ENCODE measurements at places on chromosomes 1 and 21.

DNA sequence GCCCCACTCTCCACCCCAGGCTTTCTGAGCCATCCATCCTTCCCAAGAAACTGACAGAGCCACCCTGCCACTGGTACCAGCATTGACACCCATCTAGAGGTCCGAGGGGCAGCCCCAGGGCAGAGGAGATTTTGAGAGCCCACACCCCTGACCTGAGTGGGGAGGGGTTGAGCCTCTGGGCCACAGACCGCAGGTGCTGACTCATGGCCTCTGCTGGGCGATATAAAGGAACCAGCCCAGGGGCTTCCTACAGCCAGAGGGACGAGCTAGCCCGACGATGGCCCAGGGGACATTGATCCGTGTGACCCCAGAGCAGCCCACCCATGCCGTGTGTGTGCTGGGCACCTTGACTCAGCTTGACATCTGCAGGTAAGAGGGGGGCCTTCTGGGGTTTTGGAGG lies at the start of gene PADI4:
PADI4 (plus strand) TSS at position 252 of the 400 bp plus-strand sequence; CDS start at position 278, 26 bp downstream.
- DNase-seq: no peak

DNA sequence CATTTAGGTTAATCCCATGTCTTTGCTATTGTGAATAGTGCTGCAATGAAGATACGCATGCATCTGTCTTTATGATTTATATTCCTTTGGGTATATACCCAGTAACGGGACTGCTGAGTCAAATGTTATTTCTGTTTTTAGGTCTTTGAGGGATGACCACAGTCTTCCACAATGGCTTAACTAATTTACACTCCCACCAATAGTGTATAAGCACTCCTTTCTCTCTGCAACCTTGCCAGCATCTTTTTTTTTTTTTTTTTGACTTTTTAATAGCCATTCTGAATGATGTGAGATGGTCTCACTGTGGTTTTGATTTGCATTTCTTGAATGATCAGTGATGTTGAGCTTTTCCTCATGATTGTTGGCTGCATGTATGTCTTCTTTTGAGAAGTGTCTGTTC lies 33.5 kb downstream of the ASH1L start:
- DNase-seq: no peak

DNA sequence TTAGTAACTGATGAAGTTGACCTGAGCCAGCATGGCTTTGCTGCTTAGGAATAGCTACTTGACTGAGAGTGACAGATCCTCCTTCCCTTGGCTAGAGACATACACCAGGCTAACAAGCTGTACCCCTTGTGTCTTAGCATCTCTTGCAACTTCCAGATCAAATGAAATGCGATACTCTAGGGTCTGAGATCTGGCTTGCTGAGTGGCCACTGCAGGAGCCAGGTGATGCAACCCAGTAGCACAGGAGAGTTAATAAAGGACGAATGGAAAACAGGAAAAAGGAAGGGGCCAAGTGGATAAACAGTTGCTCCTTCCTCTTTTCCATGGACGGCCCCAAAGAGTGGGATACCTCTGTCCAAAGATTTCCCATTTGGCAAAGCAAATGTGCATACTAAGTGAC lies 38.2 kb downstream of the ASTN1 start:
- no peak for DNase-seq

GRCh38 chr1:182752077-182752988 lies 37.2 kb upstream of the NPL start:
- no peak for DNase-seq

DNA sequence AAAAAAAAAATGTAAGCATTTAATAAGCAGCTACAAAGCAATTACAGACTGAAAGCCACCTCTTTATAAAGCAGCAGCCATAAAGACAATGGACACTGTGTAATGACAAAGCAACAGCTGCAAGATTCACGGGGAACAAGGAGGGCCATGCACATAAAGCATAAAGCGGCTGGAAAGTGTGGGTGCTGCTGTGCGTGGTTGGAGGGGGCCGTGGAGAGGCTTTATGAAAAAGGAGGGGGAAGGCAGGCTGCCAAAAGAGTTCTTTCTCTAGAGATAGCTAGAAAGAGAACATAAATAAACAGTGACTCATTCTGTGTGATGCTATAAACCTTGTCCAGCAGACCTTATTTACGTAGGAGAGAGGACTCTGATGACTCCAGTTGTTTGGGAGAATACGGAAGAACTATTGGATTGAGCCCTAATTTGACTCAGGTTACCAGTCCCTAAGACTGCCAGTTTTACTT lies 49.3 kb downstream of the ADAMTS1 start:
- no peak for DNase-seq

GRCh38 chr1:40796939-40797667 lies 13.5 kb downstream of the KCNQ4 start:
- no peak for DNase-seq

DNA sequence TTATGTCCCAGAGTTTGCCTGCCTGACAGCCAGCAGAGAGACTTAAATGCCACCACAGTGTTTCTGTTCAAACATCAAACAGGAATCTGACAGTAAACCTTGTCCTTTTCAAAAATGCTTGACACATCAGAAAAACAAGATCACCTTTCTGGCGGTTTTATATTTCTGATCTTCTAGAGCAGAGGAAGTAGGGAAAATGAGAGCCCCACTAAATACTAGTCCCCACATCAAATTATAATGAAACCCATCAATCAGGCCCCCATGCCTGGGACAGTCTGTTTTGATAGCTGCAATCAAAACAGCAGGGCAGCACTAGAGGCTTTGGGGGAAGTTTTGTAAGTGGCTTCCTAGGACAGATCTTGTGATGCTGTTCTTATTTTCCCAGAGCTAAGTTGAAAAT lies 129.3 kb downstream of the CNIH3 start:
- DNase-seq: no peak

GRCh38 chr1:212591922-212592321 lies 16.6 kb upstream of the ATF3 start:
- no peak for DNase-seq

- no peak for DNase-seq
Measured at GRCh38 chr1:91015794-91016550, 5.9 kb downstream of the ZNF644 start.

DNA sequence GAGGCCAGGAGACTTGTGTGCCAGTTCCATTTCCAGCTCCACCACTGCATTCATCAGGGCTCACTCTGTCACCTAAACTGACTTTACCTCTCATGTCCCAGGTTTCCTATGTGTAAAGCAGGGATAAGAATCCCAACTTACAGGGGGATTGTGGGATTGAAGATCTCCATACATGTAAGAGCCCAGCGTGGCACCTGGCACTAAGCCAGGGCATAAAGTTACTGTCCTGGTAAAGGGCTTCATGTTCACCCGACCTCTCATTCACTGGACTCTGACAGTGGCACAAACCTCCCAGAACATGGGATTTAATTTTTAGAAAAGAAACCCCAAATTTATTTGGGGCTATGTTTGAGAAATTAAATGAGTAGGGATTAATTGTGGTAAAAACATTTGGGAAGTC lies 8.9 kb upstream of the IGFN1 start:
- no peak for DNase-seq

DNA sequence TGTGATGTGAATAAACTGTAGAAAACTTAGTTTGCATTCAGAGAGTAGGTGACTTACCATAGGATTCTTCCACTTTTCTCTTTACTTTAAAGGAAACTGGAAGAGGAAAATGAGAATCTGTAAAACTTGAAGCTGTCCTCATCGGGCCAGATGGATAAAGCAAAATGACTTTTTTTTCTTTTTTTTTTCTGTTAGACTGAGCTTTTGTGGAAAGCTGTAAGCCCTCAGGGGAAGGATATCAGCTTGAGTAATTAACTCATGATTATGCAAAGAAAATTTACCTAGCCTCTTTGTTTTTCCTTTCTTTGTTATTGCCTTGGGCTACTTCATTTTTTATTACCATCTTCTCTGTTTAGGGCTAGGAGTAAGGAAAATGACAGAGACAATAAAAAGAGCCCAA lies 53.4 kb downstream of the DPH5 start:
- no peak for DNase-seq

DNA sequence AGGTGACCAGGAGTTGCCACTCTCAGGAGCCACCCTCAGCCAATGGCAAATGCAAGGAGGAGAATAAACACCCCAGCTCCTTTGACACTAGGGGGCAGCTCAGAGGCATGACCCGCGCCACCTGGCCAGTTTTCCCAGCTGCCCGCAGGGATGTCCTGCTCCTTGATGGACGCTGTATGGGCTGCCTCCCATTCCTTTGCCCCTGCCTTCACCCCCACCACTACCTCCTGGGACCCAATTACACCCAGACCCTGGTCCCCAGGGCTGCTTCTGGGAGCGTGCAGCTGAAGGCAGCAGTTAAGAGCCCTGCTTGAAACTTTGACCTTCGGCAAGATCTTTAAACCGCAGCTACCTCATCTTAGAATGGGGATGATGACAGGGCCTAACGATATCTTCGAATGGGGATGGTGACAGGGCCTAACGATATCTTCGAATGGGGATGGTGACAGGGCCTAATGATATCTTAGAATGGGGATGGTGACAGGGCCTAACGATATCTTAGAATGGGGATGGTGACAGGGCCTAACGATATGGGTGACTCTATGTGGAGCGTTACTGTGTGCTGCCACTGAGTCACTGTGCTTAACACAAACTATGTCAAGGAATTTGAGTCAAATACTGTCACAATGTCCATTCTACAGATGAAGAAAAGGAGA lies 163.0 kb upstream of the KAZN start:
- no peak for DNase-seq

DNA sequence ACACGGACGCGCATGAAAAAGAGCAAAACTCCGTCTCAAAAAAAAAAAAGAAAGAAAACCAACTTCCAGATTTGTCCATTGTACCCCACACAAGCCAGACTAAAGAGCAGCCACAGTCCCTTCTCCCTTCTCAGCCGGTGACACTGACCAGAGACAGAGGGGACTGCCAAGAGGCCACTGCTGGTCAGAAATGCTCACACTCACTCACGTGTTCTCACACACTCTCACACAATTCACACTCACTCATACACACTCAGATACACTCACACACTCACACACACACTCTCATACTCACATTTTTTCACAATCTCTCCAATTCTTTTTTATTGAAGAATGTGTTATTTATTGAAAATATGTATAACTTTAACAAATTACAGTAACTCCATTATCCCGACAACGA lies 90.8 kb upstream of the RAB4A start:
- DNase-seq: no peak

- DNase-seq: no peak
Measured at GRCh38 chr1:91806181-91806768, 79.7 kb downstream of the TGFBR3 start.

DNA sequence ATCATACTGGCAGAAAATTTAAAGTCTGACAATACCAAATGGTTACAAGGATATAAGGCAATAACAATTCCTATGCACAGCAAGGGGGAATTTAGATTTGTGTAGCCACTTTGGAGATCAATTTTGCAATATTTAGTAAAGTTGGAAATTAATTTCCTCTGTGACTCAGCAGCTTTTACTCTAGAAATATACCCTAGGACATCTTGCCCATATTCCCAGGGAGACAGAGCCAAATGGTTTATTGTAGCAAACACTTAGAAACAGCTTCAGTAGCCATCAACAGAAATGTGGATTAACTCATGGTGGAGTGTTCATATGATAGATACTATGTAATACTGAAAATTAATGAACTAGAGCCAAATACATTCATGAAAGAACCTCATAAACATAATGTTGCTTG lies 104.6 kb downstream of the BACH1 start:
- DNase-seq: no peak

DNA sequence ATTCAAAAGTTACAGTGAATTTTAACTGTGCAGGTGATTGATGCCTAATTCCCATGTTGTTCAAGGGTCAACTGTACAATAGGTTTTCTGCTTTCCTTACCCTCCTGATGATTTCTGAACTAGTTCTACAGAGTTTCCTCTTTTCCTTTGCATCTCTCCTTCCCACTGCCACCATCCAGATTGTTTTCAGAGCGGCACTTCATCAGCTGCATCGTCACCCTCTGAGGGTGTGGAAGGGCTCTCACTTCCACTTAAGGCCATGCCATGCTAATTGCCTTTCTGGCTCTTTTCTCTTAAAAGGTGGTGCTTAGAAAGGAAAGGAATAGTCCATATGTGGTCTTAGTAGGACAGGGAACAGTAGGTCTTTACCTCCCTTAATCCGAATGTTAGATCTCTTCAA lies 39.1 kb downstream of the DISC1 start:
- no peak for DNase-seq

DNA sequence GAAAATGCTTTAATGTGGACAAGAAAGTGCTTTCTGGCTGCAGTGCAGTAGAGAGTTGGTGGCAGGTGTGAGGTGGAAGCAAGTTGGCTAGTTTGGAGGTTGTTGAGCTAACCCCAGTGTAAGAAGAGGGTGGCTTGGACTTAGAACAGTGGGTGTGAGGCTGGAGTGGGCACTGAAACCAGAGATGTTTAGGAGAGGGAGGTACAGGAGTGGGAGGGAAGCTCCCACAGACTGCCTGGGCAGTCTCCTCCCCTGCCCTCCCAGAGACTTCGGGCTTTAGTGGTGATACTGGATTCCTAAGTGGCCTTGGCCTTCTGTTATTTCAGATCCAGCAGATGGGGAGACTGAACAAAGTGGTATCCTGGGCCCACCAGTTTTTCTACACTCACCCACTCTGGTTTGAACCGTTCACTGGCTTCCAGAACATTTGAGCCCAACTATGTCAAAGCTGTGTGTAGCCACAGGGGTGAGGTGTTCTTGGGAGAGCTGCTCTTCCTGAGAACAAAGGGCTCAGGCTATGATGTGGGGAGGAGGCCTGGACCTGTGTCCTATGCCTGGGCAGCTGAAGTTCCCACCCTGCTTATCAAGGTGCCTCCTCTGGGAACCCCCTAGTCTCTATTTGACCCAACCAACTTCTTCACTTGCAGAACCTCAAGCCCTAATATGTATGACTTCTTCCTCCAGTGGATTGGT lies 19.9 kb upstream of the CYP4A11 start:
- DNase-seq: no peak

- DNase-seq: no peak
Measured at GRCh38 chr1:79811173-79811572, 804.6 kb upstream of the ADGRL4 start.

DNA sequence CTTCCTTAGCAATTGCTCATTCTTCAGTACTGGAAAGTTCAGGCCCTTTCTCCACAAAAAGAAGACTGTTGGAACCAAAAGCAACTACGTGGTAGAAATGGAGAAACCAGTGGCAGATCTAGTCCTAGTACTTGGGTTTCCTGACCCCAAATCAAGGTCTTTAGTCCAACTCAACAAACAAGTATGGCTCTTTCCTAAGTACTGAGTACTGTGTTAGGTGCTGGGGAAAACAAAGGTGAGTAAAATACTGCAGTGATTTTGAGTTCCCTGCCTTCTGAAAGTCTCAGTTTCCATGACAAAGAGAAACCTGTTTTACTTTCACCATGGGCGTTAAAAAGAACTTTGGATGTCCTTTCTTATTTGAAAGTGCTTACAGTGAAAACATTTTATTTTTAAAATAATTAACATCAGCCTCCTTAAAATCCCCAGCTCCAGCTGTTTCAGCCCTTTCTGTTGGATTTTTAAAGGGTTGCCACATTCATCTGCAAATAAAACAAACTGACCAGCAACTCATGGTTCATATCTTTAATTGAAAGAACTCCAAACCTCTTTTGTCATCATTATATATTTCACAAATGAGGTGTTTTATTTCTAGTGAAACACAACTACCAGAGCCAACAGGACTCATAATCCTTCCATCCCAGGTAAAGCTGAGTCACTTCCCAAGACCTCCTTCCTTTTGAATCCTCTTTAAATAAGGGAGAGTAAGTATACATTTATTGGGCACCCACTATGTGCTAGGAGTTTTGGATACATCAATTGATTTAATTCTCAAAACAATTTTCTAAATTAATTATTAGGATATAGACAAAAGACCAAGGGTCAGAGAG lies 35.4 kb downstream of the PLPP3 start:
- DNase-seq: no peak

- DNase-seq: no peak
Measured at GRCh38 chr1:107972391-107973180, 7.6 kb upstream of the VAV3 start.

- DNase-seq: no peak
Measured at GRCh38 chr1:60359431-60359830, 285.9 kb upstream of the C1orf87 start.
